ENCODE measurements at places on chromosomes 16 and 17.

GRCh38 chr16:85573045-85573695 lies 40.0 kb upstream of the GSE1 start:
- no peak for DNase-seq

GRCh38 chr17:45132320-45132571 lies at the start of gene PLCD3:
Gene PLCD3, minus strand, starts transcription at chr17:45132515. Its CDS starts 105 bp downstream, at chr17:45132410.
- no peak for DNase-seq

- DNase-seq = no peak
Observed at GRCh38 chr16:70678898-70679670, 6.8 kb downstream of the MTSS2 start.

GRCh38 chr16:57887711-57888110 lies 83.2 kb downstream of the CNGB1 start:
- DNase-seq = no peak

- DNase-seq = no peak
Observed at GRCh38 chr17:49000943-49001342, 3.8 kb downstream of the IGF2BP1 start.

GRCh38 chr16:24525970-24526559 lies 13.3 kb upstream of the RBBP6 start:
- no peak for DNase-seq

DNA sequence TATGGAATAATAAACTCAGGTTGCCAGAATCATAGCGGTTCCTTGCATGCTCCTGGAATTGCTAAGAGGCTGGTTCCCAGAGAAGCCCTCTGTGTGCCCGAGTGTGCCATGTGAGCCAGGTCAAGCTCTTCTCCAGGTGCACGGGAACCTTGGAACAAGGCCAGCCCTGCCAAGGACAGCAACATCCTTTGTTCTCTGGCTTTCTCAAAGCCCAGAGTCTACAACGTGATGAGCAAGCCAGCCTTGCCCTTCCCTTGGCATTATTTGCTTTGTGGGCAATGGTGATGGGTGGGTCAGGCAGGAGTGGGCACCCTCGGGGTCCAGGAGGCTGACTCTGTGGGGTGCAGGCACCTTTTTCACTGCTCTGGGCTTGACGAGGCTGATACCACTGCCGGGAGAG lies 14.2 kb upstream of the SEC14L1 start:
- DNase-seq = no peak

DNA sequence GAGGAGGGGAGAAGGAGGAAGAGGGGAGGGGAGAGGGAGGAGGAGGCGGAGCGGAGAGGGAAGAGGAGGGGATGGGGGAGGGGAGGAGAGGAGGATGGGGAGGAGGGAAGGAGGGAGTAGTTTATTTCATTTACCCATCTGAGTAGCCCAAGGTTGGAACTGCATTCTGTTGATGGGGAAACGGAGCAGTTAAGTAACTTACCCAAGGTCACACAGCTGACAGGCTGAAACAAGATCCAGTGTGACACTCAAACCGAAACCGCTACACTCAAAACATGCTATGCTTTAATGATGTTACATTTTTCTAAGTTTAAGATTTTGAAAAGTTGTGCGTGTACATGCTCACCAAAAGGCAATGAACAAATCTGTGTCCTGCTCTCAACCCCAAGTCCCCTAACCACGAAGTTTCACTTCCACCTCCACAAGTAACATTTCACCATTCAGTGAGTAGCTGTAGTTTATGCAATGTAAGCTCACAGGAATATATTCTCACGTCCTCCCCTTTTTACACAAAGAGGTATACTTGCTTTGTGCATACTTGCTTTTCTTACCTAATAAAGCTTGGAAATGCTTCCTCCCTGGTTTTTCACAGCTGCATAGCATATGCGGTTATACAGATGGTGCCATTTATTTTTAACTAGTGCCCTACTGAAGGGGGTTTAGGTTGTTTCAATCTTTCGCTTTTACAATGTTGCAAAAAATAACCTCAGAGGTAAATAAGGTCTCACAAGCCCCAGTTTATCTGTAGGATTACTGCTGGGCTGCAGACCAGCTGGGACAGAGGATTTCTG lies 275.3 kb downstream of the PARN start:
- no peak for DNase-seq

DNA sequence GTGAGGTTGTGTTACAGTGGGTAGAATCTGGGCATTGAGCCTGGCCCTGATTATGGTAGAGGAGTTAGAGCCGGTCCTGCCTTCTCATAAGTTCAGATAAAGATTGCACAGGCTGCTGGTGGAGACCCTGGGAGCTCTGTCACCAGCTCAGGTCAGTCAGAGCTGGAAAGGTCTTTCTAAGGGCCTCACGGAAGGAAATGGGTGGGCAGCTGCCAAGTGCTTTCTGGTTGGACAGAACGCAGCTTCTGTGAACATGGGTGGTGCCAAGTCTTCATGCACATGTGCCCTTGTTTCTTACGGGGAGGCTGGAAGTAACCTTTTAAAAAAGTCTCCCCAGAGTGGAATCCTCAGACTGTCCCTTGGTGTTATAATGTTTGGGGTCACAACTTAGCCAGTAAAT lies 14.9 kb downstream of the ALKBH5 start:
- no peak for DNase-seq

DNA sequence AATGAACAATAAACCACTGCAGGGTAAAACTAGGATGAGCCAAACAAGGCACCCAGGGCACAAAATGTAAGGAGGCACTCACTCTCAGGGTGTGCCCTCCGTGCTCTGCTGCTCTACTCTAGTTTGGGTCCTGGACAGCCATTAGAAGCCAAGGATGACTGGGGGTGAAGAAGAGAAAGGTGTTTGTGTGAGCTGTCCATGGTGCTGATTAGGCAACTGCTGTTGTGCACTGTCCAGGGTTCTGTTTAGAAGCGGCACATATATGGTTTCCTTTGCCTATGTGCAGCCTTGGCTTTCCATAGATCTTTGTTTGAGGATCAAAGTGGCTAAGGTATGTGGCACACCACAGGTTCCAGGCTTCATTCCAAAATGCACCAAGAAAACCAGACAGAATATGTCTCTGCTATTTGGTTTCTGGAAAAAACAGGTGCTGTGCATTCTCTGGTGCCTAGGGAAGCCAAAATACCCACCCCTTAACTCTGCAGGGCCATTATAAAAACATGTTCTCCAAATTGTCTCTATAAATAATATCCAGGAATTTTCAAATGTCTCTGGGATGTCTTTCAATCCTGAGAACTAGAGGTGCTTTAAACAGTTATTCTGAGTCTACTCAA lies 123.5 kb downstream of the CBLN1 start:
- peak; percentile 68 for DNase-seq

GRCh38 chr17:33396818-33397217 lies 103.7 kb upstream of the ASIC2 start:
- no peak for DNase-seq

DNA sequence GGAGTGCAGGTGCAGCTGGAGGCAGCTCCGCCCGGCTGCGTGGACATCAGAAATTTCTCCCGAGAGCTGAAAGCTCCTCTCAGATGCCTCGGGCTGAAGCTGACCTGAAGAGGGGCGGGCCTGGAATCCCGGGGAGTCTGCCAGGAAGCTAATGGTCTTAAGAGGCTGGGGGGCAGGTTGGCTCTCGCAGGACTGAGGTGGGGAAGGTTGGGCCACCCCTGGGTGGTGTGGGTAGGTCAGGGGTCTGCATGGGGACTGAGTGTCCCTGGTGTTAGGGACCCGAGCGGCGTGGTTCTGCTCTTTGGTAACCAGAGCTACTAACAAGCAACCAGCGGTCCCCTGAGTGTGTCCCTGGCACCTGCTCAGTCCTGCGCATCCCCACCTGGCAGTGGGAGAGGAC lies 3.5 kb downstream of the CHMP6 start:
- DNase-seq = no peak

GRCh38 chr17:72539981-72540897 lies 419.4 kb downstream of the SOX9 start:
- peak; percentile 75 for DNase-seq

DNA sequence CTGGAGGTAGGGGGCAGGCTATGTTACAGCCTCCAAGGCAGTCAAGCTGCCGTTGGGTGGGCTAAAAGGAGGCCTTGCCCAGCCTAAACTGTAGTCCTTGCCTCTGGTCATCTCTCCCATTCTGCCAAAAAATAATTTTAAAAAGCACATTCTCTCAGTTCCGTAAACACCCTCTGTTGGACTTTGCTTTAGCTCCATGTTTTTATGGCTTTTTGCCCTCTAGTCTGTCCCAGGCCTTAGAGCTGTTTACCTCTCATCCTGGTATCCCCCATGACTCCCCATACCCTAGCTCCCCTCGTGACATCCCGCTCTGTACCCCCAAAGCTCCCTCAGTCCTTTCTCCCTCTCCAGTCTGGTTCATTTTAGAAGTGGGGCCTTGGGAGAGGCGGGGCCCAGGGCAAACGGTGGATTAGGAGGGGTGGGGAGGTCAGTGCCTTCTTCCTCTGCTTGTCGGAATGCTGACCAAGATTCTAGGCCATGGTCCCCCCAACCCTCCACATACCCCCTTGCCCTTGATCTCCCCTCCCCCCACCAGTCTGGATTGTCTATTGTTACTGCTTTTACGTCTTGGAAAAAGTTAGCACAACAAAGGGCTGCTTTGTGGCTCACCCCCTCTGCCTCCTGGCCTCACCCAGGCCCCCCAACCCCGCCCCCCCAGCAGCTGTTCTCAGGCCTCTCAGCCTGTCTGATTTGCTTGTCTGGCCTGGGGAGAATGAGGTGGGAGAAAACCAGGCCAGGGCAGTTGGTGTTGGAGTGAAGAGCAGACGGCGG lies 18.4 kb downstream of the GJD3 start:
- DNase-seq = no peak

GRCh38 chr16:1818204-1818872 lies 8.3 kb downstream of the HAGH start:
- DNase-seq = no peak

DNA sequence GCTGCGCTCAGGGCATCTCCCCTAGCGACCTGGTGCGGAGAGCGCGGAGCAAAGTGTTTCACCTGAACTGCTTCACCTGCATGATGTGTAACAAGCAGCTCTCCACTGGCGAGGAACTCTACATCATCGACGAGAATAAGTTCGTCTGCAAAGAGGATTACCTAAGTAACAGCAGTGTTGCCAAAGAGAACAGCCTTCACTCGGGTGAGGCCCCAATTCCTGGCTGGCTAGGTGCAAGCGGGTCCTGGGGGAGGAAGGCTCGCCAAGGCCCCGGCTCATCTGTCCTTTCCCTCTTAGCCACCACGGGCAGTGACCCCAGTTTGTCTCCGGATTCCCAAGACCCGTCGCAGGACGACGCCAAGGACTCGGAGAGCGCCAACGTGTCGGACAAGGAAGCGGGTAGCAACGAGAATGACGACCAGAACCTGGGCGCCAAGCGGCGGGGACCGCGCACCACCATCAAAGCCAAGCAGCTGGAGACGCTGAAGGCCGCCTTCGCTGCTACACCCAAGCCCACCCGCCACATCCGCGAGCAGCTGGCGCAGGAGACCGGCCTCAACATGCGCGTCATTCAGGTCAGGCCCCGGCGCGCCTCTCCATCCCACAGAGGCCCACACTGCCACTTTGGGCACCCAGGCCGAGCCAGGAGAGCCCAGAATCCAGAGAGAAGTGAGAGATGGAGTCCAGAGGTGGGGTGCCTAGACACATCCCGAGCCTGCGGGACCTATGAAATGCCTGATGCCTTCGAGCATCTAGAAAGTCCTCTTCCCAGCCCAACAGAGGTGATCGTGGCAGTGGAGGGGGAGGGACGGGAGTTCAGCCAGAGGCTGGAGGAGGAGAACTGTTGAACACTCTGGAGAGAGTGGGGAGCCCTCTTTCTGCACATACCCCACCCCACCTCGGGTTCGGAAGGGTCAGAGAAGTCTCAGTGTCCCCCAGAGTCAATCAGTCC lies 3.3 kb downstream of the LHX1 start:
- no peak for DNase-seq

DNA sequence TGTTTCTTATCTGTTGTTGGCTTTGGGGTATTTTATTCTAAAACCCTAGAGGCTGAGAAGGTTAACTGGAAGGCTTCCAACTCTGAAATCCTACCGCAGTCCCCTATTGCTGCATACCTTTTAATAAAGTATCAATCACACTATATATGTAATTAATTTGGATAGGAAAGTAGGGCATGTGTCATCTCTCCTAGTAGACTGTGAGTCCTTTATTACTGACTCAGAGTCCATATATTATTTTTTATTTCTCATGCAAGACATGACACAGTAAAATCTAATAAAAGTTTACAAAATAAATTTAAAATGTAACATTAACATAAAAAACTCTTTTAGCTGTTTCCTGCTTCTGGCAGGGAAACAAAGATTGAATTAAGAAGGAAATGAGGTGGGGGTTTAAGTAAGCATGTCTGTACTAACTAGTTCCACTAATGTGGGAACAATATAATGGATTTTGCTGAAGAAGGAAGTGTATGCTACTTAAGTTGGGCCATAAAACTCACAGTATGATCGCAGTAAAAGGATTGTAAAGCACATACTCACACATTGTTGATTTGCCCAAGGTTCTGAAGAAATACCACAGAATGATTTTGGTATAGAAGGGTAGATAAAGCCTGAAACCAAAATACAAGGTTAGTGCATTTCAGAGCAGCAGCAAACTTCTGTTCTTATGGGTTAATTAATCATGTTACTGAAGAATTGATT lies 97.6 kb upstream of the HLF start:
- no peak for DNase-seq

DNA sequence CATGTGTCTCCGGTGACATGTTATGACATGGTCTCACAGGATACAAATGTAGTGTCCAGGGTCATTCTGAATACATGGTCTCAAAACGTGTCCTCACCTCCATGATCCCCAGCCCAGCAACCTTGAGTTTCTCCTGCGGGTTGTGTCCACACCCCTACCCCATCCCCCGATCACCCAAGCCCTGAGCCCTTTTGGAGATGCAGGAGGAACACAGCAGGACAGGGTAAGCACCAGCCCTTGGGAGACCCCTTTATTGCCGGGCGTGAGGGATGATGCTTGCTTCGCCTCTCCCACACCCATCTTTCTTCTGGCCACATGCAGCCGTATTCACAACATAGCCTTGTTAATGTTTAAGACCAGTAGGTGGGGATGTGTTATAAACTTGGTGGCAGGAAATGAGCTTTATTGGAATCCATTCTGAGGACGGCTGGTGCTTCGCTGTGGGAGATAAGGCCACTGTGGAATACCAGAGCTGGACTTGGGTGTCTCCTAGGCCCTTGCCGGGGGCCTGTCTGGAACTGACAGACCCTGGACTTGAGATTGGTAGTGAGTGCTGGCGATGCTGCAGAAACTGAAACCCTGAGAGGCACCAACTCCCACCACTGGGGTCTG lies 5.5 kb downstream of the TMEM132E start:
- peak; percentile 80 for DNase-seq

GRCh38 chr16:30457743-30458560 lies 12.3 kb upstream of the SEPHS2 start:
- DNase-seq = no peak

DNA sequence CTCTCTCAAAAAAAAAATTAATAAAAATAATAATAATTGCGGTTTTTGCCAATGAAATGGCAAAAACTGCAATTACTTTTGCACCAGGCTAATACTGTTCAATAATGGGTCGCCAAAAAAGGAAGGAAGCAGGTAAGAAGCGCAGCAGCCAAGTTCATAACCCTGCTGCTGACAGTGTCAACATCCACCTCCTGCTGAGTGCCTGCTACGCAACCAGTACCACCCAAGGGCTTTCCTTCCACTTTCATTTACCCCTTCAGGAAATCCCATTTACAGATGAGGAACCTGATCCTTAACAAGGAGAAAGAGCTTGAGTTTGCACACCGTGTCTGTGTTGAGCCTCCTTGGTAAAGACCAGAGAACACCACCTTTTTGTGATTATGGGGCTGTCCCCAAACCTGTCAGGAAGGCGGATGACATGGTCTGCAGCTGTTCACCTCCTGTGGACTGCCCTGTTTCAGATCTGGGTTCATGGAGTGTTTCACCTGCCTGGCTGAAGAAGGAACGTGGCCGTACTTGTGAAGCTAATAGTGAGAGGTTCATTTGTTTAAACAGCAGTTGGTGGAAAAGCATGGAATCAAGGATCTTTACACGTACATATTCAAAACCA lies 378.0 kb downstream of the SLC39A11 start:
- no peak for DNase-seq
